ENCODE measurements at places on chromosomes 12 and 14.
A peak's percentile ranks its signal among the peaks of the same experiment; 100 is the strongest.

DNA sequence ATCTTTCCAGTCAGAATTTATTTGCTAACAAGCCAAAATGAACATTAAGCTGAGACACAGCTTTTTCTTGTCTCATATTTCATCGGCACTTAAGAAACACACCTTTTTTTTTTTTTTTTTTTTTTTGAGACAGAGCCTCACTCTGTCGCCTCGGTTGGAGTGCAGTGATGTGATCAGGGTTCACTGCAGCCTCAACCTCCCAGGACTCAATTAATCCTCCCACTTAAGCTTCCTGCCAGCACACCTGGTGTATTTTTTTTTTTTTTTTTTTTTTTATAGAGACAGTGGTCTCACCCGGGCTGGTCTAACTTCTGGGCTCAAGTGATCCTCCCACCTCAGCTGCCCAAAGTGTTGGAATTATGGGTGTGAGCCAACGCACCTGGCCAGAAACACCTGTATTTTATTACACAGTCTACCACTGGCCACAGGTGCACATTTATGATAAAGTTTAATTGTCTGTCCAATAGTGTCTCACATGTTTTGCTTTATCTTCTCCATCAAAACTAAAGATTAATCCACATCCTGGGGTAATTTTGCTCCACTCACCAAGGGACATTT, 62.7 kb downstream of the C2CD5 start:
- DNase-seq = no peak

DNA sequence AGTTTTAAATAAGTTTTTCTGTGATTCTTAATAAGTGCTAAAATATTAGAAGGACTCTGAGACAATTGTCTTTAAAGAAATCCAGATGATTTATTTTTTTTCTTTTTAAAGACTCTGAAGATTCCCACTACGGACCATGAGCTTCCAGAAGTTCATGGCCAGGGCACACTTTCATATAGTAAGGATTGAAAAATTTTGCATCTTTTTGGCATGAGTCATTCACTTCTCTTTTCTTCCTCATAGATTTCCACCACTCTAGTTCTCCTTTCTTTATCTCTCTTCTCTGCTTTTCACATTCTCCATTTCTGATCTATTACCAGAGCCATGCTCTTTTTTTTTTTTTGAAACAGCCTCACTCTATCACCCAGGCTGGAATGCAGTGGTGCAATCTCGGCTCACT, 385.8 kb downstream of the FLRT2 start:
- no peak for DNase-seq

GRCh38 chr12:51505360-51506105, 80.9 kb downstream of the SLC4A8 start:
- DNase-seq = no peak

- DNase-seq = peak; percentile 11
Measured at GRCh38 chr12:133081159-133081780, 547 bp downstream of the ZNF140 start.

- DNase-seq = no peak
Measured at GRCh38 chr12:5213990-5214389, 170.3 kb downstream of the KCNA5 start.

DNA sequence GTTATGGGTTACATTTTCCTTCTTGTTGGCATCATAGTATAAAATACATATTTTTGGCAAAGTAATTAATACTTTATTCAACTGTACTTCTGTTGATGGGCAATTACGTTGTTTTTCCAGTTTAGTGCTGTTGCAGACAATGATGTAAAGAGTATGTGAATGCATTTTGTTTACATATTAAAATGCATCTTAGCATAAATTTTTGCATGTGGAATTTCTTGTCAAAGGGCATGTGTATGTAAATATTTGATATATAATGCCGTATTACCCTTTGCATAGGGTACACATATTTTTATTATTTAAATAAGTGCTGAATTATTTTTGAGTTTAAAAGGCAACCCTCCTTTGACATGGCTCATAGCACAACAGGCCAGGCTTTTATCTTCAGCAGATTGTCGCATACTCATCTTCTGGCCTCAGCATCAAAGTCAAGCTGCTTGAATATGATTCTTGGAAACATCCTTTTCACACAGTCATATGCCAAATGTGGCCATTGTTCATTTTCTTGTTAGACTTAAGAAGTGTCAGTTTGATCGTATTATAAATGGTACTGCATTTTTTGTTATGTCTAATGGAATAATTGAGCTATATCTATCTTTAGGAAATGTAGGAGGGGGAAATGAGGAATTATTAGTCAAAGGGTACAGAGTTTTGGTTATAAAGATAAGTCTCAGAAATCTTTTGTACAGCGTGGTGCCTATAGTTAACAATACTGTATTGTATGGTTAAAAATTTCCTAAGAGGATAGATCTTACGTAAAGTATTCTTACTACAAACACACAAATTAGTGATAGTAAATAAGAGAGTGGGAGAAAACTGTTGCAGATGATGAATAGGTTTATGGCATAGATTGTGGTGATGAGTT, 138.5 kb downstream of the FUT8 start:
- no peak for DNase-seq

- no peak for DNase-seq
Measured at GRCh38 chr14:68295316-68295816, 475.8 kb downstream of the RAD51B start.

Measured in CD4-positive, alpha-beta T cell treated with Interleukin-4 for 1 hour (primary cell).